ENCODE measurements at places on chromosomes 12 and 14. TPM values are rescaled to one million over a fixed set of nuclear protein-coding genes. Genes with fewer than 3 reads are reported as not detected.

DNA sequence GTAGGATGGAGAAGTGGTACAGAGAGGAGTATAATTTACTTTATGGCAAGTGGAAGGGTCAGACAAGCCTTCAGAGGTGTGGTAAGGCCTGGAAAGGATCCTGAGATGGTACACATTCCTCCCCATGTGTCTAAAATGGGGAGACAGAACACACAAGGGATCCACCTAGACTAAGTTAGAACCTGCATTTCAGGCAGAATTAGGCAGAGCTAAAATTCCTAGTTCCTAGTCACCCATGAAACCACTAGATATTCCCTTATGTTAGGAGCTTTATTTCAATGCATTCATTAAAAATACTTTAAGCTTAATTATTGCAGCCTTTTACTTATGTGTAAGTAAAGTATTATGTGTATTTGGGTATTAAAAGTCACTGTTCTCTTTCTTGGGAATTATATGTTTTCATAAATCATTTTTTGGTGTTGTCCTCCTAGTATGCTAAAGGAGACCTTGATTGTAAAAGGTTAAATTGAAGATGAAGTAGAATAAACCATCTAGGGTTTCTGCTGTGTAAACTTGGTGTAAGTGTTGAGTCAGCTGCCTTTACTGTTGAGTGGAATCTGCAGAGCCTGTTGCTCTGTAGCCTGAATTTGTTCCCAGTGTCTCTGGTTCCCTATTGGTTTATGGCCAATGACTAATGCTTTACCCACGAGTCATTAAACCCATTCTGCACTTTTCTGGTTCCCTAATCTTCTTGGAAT lies 423.2 kb downstream of the ATP23 start:
- DNase-seq, result no peak

DNA sequence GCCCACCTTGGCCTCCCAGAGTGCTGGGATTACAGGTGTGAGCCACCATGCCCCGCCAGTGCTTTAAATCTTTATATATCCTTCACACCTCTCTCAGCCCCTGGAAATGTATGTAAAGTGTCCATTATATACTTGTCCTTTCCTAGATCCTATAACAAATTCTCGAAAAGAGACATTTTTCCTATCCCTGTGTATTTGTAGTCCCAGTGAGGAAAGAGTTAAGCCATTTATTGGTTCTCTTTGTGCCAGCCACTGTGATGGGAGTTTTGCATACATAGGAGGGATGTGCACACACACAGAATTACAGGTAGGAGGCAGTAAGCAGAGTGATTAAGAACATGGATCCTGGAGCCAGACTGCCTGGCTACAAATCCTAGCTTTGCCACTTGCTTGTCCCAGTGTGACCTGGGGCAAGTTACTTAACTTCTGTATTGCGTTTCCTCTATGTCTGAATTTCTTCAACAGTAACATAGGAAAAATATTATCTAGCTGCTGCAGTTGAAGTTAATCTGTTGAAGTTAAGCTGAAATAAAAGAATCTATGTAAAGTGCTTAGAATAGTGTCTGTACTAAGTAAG lies 2.1 kb upstream of the RABGGTA start:
- DNase-seq, result no peak

The GPR162 gene
- total RNA-seq, result not detected

- DNase-seq, result no peak
Measured at GRCh38 chr14:32407130-32407529, 78.0 kb downstream of the AKAP6 start.

The ZDHHC22 gene
- not detected for total RNA-seq

The TAS2R46 gene
- 0.31 TPM for total RNA-seq

GRCh38 chr14:102028733-102029132 lies 58.1 kb downstream of the HSP90AA1 start:
- DNase-seq, result no peak

- DNase-seq, result no peak
Measured at GRCh38 chr12:132717531-132718387, 7.1 kb downstream of the PGAM5 start.

- no peak for DNase-seq
Measured at GRCh38 chr14:48857366-48857765, 728.8 kb downstream of the RPS29 start.

GRCh38 chr14:60266021-60266937 lies 17.3 kb downstream of the PPM1A start:
- DNase-seq, result peak; percentile 34

DNA sequence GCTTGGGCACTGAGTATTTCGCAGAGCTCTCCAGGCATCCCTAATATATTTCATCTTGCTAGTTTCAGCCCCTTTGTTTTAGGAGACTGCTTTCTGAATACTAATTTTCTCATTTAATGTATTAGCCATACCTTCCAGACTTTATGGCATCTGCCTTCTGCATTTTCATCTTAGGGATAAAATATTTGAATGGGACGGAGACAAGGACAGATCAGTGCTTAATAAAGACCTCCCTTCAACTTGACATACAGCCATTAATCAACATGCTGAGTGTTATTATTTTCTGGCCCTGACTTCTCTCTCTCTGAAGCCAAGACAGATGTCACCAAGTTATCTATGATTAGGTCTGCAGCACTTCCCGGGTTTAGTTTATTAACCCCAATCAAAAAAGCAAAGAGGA lies 42.4 kb downstream of the CACNA2D4 start:
- DNase-seq, result no peak

The TTC9 gene
- total RNA-seq, result 7.6 TPM

DNA sequence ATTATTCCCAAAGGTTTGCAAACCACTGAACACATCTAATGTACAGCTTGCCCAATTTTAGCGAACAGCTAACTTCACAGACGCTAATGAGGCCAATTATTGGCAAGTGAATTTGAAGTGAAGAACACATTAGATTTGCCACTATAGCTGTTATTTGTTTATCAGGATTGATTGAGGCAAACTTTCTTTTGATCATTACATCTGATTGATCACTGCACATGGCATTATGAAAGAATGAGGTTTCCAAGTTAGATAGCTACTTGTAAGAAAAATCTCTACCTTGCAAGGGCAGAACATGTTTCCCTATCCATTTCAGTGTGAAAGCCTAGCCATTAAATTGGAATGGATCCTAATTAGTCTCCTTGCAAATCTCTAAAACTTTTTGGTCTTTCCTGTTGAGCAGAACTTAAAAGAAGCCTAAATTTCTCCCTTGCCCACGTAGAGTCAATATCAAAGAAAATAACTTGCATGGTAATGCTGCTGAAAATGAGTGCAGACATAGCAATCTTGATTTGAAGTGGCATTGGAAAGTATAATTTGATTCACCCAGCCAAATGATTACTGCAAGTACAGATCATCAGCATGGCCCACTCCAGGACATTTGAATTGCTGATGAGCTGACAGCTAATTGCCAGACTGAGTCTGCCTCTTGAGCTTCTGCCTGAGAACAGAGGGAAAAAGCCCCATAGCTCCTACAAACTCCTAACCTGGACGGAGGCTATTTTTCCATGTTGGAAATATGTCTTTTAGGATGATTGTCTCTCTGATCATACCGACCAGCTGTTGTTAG lies 98.6 kb downstream of the TPH2 start:
- DNase-seq, result no peak

DNA sequence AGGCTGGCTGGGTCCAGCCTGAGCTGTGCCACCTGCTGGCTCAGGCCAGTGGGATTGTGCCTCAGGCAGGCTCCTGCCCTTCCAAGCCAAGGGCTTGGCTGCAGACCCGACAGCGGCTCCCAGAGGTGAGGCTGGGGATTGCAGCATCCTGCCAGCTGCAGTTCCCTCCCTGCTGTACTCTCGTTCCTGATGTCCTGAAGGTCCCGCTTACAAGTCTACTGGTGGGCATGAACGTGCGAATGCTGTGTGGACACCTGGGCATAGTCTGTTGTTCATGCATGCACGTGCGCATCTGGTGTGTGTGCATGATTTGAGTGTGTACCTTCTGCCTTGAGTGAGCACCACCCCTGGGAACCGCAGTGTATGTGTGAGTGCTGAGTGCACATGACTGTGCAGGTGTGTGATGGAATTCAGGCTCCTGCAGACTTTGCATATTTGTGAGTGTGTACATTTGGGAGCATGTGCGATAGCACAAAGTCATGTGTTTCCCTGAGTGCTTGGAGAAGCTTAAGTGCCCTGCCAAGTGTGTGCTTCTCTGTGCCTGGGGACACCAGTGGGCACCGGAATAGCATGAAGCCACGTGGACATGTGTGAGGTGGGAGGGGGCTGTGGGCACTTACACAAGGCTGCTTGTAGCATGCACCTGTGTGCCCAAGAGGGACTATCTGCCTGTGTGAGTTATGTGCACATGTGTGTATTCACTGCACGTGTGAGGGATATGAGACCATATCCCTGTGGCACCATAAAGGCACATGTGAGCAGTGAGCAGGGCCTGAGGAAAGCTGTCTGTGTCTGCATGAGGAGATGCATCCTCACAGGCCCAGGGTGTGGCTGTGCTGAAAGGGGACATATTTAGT lies 19.3 kb upstream of the KRT7 start:
- peak; percentile 78 for DNase-seq

- DNase-seq, result no peak
Measured at GRCh38 chr14:50225067-50225973, 6.1 kb downstream of the SOS2 start.

DNA sequence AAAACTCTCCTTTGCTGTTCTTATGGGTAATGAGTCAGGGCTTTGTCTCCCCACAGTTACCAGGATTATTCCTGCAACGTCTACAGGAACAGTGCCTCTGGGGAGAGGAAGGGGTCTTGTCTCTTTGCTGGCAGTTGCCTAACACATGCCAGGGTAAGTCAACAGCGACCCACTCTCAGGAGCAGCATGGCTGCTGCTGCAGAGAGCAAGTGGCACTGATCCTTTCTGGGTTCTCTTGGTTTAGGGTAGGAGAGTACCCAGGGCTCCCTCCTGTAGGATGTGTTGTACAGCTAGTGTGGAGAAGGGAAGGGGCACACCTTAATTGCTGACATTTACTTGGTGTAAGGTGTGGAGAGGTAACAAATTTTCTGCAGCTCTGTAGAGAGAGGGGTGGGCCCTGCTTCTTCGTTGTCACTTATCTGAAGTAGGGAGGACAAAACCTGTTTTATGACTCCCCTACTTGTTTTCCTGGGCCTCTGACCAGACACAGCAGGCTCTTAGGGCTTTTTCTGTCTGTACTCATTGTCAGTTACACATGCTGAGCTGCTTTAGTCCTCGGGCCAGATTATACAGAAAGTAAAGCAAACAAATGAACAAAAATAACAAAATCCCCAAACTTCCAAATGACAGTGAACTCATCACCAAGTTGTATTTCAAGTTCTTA lies 168.2 kb downstream of the ACSS3 start:
- no peak for DNase-seq

DNA sequence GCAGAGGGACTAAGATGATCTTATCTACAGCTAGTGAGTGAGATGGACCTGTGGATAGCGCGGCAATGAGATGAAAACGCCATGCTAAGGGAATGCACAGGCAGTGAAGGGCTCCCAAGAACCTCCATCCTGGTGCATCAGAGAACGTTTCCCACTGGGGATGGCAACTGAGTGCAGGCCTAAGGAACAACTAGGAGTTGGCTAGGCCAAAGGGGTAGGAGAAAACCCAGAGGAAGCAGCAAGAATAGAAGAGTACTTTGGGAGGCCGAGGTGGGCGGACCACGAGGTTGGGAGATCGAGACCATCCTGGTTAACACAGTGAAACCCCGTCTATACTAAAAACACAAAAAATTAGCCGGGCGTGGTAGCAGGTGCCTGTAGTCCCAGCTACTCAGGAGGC lies 24.6 kb upstream of the BATF start:
- DNase-seq, result no peak

- no peak for DNase-seq
Measured at GRCh38 chr14:52008136-52008535, 18.8 kb downstream of the RTRAF start.

GRCh38 chr12:91274916-91275315 lies 92.3 kb upstream of the DCN start:
- no peak for DNase-seq

- DNase-seq, result no peak
Measured at GRCh38 chr12:59695379-59695778, 99.5 kb downstream of the SLC16A7 start.

DNA sequence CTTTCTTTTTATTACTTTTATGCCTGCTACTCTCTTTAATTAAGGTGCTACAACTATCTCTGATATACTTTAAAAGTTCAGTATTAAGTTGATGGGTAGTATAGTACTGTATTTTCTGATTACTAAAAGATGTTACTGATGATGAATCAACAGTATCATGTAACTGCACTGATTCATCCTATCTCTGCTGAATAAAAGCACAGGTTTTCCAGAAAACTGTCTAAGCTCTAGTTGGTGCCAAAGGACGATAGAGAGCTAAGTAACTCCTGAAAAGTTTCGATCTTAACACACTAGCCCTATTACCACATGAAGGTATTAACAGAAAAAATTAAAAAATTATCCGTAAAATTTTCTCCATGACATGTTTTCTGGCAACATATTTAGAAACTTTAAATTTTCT lies 2.1 kb downstream of the SCAF11 start:
- DNase-seq, result no peak

- no peak for DNase-seq
Measured at GRCh38 chr12:72586456-72586855, 314.3 kb downstream of the TRHDE start.

DNA sequence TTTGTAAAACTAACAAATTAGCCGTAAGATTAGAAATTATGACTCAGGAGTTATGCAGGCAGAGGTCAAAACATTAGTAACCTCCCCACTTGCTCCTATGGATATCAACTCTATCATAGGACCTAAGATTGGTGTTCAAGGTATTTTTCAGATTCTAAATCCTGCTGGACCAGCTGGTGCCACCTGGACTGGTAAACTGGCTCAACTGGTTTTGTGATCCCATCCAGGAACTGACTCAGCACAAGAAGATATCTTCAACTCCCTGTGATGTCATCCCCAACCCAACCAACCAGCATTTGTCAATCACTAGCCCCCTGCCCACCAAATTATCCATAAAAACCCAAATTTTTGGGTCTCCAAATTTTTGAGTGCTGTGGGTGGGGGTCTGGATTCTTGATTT lies 98.1 kb upstream of the OR4E1 start:
- DNase-seq, result no peak

The MEG3 gene
- not detected for total RNA-seq

The HOXC10 gene
- not detected for total RNA-seq

The KRT73 gene
- 2.1 TPM for total RNA-seq

DNA sequence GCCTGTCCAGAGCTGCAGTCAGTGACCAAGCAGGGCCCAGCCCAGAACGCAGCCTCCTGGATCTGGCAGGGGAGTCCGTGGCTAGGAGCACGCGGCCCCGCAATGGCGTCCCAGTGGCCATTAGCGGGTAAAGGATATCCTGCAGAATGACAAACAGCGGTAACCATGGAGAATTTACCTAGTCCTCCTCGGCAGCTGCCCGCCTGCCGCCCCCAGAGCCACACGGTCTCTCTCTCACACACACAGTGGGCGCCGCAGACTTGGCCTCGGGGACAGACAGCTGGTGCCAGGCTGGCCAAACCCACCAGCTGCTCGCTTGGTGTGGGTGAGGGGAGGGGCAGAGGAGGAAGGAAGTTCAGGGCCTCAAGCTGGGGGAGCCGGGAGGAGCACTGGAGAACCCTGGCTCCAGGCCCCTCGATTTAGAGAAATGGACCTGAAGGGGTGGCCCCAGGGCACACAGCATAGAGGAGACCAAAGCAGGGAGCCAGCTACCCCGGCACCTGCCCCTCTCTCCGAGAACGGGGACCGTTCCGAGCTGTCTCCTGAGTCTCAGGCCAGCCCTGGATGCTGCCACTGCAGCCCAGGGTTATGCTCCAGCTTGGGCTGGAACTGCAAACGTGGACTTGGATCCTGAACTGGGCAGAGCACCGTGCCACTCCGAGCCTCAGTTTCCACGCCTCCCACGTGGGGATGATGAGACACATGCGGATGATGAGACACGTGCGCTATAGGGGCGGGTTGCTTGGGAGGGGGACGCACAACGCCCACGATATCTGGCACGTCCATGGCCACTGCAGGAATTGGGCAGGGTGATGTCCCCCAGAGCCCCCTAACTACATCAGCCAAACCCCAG lies 3.4 kb downstream of the CDK2AP1 start:
- DNase-seq, result no peak

The CSAD gene
- total RNA-seq, result 32.3 TPM

Measured in activated naive CD4-positive, alpha-beta T cell treated with anti-CD3 and anti-CD28 coated beads for 36 hours (primary cell).